Stimulated activated CD4-positive, alpha-beta T cell treated with anti-CD3 and anti-CD28 coated beads, Interleukin-2, amount 100 ng/mL, for 24 hours (primary cell): ENCODE measurements at places on chromosomes 16 and 17.
A peak's percentile ranks its signal among the peaks of the same experiment; 100 is the strongest.

DNA sequence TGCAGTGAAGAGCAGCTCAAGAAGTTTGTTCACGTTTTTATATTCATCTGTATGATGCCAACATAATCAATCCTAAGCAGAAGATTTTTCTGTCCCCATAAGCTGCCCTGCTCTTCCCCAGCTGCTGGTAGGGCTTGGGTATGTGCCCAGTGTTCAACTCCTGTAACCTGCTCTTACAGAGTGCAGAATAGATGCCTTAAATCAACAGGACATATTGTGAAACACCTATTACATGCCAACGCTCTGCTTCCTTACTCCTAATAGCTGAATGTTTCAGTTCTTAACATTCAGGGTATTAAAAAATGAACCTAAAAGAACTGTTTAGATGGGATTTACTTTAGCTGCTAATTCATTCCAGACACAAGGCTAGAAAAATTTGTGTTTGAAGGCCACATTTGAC, 190.9 kb downstream of the HS3ST3A1 start:
- DNase-seq, result no peak

DNA sequence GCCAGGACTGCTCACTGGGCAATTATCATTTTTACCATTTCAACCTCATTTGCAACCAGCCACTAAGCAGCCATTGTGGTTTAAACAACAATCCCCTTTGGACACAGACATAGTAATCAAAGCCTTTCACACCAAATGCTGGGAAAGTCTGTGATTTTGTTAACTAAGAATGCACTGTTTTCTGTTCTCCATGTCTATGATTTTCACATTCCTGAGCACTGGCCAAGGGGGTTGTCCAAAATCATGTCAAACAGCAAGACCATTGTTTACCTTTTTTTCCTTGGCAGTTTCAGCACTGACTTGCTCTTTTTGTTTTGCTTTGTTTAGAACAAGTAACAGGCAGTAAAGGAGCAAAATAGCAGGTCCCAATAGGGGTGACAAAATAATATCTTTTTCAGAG, 106.3 kb upstream of the SIAH1 start:
- DNase-seq, result no peak

- DNase-seq, result no peak
These were observed 84.8 kb upstream of the HNF1B start for GRCh38 chr17:37829592-37830123.

DNA sequence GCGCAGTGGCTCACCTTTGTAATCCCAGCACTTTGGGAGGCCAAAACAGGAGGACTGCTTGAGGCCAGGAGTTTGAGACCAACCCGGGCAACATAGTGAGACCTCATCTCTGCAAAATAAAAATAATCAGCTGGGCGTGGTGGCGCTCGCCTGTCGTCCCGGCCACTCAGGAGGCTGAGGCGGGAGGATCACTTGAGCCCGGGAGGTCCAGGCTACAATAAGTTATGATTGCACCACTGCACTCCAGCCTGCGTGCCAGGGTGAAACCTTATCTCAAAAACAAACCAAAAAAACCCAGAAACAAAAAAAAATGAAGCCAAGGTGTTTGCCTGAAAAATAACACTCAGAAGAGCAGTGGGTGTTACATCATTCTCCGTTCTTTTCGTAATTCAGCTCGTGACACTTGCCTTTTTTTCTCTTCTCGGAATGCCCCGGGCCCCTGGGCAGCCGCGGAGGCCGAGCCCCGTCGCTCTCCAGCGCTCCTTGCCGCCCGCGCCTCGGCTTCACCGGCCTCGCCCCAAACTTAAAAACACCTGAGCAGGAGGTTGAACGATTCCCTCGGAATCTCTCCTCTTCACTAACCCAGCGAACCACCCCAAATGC, 17.0 kb downstream of the PRCD start:
- DNase-seq, result peak; percentile 50

DNA sequence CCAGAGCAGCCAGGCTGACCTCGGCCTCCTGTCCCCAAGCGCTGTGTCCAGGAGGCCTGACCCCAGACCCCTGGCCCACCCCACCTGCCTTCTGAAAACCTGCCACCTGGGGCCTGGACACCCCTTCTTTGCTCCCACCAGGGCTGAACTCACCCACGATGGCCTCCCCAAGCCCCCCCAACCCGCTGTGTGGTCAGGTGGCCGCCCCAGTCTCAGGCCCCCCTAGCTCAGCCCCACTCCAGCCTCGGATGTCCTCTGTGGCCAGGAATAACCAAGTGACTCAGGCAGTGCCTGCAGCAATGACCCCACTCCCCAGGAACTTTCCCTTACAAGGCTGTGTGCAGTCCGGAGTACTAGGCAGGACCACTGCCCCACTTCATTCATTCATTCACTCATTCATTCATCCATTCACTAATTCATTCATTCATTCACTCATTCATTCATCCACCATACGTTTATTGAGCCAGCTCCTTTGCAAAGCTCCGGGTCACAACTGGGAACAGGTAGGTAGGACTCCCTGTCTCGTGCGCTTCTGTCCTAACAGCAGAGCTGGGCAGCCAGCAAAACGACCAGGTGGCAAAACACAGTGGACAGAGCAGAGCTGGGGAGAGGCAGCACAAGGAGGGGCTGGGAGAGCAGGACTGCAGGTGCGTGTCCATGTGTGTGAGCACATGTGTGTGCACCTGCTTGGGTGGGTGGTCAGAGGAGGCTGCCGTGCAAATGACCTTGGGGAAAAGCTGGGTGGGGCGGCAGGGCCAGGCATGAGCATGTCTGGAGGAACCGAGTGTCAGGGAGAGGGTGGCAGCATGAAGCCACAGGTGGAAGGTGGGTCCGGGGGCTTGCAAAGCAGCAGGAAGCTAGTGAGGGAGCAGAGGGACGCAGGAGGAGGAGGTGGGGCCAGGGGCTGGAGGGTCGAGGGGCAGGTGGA, 75.8 kb upstream of the CBX4 start:
- no peak for DNase-seq
